ENCODE measurements at places on chromosomes 16 and 17. TPM values are rescaled to one million over a fixed set of nuclear protein-coding genes. Genes with fewer than 3 reads are reported as not detected.

The LYRM9 gene
- 5.8 TPM for total RNA-seq

- DNase-seq = no peak
- H3K27ac ChIP-seq = no peak overlapping the region
- no peaks in the 10 kb centered on the region for H3K27me3 ChIP-seq
- no peaks in the 10 kb centered on the region for H3K4me1 ChIP-seq
- H3K4me3 ChIP-seq = no peak overlapping the region
These were observed 4.6 kb upstream of the PIEZO1 start for GRCh38 chr16:88789594-88789993.

The TNP2 gene
- total RNA-seq = not detected

The CCR7 gene
- not detected for total RNA-seq

DNA sequence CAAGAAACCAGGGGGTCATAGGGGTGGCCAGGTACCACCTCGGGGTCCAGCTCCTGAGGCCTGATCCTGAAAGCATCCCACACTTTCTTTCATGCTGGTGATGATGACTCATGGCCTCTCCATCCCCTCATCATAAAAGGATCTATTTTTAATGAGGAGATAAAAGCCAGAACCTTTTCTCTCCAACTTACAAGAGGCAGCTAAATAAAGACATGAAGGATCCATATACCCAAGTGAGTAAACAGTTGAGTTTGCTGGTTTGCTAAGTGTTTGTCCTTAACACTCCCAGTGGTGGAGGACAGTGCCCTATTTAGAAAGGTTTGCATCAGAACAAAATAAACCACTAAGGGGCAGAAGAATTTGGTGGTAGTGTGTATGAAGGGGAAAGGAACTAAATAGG, 383.8 kb downstream of the GRIN2A start:
- DNase-seq = no peak
- no peaks in the 10 kb centered on the region for H3K27me3 ChIP-seq
- H3K4me3 ChIP-seq = no peak overlapping the region
- H3K36me3 ChIP-seq = no peaks in the 10 kb centered on the region
- no peaks in the 10 kb centered on the region for H3K4me1 ChIP-seq
- no peak overlapping the region for H3K27ac ChIP-seq

The C17orf50 gene
- 0.23 TPM for total RNA-seq

The KRTAP2-2 gene
- total RNA-seq = not detected

DNA sequence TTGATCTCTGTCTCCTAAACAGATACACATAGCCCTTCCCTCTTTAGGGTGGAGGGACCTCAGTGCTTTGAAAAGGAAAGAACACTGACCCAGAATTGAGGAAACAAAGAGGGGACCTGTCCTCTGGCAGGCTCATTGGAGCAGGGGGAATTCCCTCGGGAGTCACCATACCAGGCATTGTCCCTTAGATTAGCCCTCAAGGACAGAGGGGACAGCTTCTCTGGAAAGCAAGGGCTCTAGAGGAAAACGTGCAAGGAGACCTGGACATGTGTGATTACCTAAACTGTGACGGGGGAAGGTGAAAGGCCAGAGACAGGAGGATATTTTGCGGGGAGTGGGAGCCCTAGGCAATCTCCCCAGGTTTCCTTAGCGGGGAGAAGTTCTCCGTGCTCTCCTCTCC, 7.6 kb upstream of the FZD2 start:
- no peak overlapping the region for H3K4me3 ChIP-seq
- DNase-seq = peak; percentile 57
- peaks cover 20% of the 10 kb centered on the region for H3K4me1 ChIP-seq
- peaks cover 5% of the 10 kb centered on the region for H3K27me3 ChIP-seq

All from endodermal cell (in vitro differentiated cells).